ENCODE measurements at places on chromosomes 2 and 18.

DNA sequence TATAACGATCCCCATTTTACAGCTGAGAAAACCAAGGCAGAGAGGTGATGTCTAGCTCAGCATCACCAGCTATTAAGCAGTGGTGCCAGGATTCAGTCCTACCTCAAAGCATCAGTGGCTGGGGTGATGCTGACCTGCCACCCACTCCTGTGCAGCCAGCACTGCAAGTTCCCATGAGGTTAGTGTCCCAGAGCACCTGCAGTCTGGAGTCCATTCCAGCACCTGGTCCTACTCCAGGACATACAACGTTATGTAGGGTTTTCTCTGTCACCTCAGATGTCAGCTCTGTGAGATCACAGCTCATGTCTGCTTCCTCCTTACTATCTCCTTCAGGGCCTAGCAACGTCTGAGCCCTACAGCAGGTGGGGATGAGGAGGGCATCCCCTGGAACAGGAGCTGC is 328.0 kb upstream of the HS6ST1 start:
- no peak for DNase-seq

DNA sequence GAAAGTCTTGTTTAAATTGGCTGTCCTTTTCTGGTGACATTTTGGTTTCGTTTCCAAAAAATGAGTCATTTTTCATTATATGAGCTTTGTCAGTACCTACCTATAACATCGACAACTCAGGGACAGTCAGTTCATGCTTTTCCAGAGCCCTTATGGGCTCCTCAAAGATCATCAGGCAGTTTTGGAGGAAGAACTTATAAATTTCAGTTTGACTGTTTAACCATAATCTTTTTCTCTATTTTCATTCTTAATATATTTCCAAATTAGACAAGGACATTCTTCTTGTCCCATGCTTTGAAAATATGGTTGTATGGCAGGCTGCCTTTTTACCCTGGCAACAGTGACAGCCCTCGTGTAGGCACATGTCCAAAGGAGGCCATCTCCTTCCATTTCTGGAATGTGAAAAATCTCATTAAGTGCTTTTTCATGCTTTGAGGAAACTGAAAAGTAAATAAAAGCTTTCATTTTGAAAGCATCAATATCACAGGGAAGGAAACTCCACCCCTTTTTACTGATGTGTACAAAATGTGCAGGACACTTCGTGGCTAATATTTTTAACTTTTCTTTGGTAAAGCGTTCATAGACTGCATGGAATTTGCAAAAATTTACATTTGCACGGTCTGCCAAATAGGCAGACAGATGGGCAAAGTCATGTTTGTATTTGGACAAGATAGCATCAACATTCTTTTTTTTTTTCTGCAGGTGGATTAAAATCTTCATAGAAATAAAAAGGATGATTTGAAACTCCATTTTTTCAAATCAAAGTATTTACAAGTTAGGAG is 7.2 kb upstream of the PROC start:
- no peak for DNase-seq

DNA sequence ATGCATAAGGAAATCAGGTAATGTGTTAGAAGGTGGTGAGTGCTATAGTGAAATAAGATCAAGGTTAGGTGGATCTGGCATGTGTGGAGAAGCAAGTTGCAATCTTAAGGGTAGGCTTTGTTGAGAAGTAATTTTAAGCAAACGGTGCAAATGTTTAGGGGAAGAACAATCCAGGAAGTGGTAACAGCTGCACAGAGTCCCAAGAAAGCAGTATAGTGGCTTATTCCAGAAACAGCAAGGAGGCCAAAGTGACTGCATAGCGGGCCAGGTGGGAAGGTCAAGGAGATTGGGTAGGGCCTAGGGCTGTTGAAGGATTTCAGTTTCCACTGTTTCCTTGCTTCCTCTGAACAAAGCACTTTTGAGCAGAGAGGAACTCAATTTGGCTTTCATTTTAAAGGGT is 30.0 kb upstream of the RAB1A start:
- DNase-seq = peak; percentile 55

GRCh38 chr2:96225016-96225533 is 16.4 kb upstream of the STARD7 start:
- DNase-seq = peak; percentile 31

- DNase-seq = no peak
These were observed 1.2 kb upstream of the ERFE start for GRCh38 chr2:238157506-238158017.

DNA sequence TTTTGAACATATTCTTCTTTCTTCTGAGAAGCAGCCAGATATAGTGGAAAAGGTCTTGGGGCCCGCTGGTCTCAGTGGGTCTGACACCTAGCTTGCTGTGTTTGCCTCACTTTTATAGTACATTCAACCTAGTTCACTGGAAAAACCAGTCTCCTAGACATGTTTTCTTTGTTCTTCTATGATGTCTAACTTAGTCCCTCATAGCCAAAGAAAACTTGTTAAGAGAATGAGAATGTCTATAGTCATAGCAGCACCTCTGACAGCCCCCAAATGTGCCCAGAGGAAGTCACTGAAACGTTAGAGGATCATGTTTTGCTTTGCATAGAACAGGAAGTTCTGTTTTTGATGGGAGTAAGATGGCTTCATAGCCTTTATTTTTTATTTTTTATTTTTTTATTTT is 40.3 kb downstream of the TNFRSF11A start:
- no peak for DNase-seq

GRCh38 chr2:211944572-211944971 is 594.0 kb downstream of the ERBB4 start:
- DNase-seq = no peak

DNA sequence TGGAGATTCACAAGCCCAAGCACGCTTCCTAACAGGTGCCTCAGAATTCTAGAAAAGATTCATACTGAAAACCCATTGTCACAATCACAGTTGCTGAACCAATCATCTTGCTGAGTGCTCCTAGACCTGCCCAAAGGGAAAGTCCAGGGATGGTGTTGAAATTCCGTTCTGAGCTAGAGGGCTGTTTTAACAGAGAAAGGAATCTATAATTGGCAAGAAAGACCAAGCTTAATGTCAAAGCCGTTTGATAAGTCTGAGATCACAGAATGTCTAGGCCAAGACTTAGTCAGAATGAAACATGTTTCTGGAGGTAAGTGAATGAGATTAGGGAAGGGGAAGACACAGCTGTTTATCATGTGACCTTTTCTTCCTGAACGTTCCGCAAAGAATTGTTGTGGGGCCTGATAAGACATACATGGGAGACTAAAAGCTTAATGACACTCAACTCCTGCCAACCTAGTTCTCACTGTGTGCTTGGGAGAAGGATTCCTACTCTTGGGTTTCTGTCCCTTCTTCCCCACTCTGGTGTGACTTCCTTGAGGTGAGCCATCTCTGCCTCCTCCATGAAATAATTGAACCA is 27.5 kb downstream of the PMAIP1 start:
- DNase-seq = no peak

GRCh38 chr2:211049321-211050018 is 493.1 kb downstream of the CPS1 start:
- no peak for DNase-seq

DNA sequence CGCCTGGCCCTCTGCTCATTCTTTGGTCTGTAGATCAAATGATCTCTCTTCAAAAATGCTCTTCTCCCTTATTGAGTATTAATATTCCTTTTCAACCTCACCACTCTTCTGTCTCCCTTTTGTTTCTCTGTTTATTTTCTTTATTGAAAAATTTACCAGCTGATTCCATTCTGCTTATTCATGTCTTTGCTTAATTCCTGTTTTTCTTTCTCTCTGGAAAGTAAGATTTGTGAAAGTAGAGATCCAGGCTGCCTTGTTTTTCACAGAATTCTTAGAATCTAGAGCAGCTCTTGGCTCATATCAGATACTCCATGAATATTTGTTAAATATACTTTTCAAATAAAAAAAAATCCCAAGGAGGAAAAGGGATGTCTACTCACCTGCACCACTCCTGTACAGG is 157.0 kb downstream of the DOCK10 start:
- no peak for DNase-seq

DNA sequence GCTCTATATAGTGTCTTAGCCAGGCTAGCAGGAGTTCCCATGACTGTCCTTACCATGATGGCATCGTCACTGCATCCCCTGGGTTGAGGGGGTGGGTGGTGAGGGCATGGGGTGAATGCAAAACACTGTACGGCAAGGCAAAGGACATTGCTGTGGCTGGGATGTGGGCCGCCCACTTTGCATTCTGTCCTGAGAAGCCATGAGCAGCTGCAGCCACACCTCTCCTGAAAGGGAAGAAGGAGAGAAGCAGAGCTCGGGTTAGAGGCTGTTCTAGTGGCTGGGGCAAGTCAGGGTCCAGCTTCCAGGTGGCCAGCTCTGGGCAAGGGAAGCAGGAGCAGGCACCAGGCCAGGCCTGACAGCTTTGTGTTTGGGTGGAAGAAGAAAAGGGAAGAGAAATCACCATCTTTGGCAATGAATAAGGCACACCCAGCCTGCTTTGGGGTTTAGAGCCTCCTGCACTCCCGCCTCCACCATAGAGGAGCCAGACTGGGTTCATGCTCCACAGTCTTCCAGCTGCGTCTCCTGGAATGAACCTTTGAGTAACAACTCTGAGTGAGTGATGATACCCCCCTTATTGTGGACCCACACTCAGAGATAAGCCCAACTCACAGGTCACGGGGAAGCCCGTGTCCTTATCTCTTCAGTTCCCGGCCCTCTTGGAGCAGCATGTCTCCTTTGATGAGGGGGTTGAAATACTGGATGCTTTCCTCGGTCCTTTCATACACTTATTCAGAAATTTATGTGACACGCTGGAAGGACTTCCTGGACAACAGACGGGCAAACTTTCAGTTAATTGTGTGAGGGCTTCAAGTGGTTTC is 63.4 kb downstream of the INPP4A start:
- DNase-seq = no peak

- no peak for DNase-seq
These were observed 2.9 kb downstream of the FBLN7 start for GRCh38 chr2:112140899-112141625.

DNA sequence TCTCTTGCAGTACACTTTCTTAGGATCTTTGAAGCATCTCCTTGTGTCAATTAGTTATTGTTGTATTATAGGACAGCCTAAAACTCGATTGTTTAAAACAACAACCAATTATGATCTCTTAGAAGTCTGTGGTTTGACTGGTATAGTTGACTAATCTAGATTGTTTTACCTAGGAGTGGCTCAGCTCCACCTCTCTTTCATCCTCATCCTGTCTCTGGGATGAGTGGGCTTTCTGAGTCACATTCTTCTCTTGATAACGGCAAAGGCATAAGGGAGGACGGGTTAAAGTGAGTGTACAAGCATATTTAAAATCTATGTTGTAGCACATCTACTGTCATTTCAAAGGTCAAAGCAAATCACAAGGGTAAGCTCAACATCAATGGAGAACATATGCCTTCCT is 102.3 kb upstream of the GULP1 start:
- no peak for DNase-seq

DNA sequence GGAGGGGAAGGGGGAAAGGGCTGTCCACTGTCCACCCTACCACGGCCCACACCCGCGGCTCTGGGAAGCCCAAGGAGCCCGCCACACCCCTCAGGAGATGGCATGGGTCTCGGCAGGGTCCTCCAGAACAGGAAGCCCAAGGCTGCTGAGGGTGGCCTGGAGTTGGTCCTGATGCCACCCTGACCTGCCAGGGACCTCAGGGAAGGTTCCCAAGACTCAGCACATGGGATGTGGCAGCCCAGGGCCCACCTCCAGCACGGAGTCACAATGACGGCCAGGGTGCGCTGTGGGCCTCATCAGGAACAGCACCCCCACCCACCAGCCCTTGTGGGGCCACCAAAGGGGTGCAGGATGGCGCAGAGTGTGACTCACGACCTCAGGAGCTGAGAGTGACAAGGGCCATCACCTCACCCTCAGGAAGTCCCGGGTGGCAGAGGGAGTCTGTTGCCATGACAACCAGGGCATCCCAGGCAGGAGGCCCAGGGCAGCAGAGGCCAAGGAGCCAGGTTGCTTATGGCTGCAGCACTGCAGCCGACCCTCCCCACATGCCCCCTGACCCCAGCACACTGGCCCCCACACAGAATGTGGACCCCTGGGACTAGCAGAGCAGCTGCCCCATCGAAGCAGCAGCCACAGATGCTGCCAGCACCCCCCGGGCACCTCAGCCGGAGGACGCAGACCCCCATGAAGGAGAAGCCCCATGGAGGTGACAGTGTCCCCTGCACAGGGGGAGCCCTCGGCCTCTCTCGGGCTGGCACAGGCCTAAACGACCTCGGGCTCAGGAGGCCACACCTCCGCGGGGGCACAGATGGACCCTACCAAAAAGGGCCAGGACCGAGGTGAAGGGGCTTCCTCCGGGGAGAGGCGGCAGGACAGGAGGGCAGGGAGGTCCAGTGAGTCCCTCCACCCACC is 34.3 kb downstream of the KIF1A start:
- no peak for DNase-seq

DNA sequence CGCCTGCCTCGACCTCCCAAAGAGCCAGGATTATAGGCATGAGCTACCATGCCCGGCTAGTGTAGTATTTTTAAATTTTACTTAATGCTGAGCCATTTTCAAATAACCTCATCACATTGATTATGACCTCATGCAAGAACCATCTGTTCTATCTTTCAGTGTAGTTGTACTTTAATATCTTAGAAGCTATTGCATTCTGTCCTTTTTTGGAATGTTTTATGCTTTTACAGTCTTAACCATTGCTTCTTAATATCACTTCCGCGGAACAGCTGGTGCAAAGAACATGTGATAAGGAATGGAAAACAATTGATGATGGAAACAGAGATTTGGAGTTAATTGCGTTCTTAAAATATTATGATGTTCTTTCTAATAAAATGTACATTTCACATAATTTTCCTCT is 2.7 kb downstream of the GEN1 start:
- no peak for DNase-seq

GRCh38 chr2:152647552-152647951 is 69.7 kb downstream of the PRPF40A start:
- no peak for DNase-seq

DNA sequence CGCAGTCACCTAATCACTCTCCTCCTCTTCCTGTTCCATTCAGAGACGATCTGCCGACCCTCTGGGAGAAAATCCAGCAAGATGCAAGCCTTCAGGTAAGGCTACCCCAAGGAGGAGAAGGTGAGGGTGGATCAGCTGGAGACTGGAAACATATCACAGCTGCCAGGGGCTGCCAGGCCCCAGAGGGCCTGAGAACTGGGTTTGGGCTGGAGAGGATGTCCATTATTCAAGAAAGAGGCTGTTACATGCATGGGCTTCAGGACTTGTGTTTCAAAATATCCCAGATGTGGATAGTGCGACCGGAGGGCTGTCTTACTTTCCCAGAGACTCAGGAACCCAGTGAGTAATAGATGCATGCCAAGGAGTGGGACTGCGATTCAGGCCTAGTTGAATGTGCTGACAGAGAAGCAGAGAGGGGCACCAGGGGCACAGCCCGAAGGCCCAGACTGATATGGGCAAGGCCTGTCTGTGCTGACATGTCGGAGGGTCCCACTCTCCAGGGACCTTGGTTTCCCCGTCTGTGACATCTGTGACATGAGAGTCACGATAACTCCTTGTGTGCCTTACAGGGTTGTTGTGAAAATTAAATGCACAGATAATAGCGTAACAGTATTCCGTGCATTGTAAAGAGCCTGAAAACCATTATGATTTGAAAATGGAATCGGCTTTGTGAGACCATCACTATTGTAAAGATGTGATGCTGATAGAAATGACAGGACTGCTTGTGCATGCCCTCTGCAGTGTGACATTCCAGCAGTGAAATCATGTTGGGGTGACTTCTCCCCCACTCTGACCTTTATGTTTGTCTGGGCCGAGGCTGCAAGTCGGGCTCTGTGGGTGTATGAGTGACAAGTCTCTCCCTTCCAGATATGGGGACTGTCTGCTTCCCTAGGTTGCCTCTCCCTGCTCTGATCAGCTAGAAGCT is 510 bp downstream of the IL1RN start:
- DNase-seq = no peak

- no peak for DNase-seq
These were observed 125.3 kb downstream of the SLC4A3 start for GRCh38 chr2:219752726-219753125.
